ENCODE measurements at places on chromosomes 1 and 21.

DNA sequence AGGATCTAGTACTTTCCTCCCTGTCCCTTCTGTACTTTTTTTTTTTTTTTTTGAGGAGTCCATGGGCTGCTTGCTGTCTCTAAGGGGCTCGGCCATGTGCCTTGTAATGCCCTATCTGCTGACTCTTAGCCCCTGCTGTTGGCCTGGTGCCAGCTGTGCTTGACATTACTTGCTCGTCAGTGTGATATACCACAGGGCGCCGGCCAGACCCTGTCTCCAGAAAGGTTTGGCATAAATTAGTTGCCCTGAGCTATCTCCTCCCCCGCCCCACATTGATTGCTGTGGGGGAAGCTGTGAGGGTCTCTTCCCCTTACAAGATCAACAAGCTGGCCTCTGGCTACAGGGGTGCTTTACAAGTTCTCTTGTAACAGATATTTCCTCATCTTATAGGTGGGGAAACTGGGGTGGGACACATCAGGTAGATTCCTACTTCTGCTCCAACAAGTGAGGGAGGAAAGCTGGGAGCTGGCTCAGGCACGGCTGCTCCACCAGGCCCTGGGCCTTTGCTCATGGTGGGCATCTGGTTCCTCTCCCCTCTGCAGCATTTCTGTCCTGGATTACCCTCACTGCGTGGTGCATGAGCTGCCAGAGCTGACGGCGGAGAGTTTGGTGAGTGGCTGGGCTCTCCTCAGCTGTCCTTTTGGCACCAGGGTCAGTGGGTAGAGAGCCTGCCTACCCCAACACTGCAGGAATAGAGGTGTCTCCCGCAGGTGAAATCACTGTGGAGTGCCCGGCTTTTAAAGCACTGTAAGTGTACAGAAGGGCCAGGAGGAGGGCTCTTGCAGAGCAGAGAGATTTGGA is 15.6 kb downstream of the STRIP1 start:
- DNase-seq, result no peak

GRCh38 chr1:182599339-182599738 is 4.8 kb downstream of the RGS16 start:
- no peak for DNase-seq

DNA sequence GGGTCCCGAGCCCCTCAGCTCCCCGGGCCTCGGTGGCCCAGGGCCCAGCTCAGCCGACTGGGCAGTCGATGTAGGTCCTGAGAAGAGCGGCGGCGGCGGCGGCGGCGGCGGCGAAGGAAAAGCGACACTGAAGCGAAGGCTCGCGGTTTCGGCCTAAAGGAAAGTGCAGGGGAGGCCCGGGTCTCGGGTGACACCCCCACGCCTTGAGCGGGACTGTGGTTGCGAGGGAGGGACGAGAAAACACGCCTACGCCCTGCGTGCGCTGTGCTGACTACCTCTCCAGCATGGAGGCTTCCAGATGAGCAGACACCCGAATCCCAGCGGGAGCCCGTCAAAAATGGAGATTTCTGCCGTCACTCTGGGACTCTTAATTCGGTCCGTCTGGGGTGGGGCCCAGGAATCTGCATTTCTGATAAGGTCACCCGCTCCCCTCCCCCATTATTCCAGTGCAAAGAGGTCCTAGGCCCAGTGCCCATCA is 31.2 kb downstream of the DNTTIP2 start:
- DNase-seq, result no peak

- DNase-seq, result no peak
These were observed 828 bp downstream of the PNRC2 start for GRCh38 chr1:23960291-23961020.

DNA sequence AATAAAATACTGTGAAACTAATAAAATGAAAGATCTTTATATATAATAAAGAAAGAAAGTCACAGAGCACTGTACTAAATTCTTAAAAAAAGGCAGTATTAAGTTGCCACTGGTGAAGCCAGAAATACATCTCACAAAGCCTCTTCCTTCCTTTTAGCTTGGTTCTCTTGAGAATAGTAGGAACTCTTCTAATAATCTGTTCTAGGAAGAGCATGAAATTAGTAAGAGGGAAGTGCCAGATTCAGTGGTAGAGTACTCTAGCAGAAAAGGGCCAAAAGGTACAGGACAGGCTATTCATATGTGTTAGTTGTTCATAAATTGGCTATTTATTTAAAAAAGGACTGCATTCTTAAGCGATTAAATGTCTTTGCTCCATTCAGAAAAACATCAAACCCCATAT is 33.7 kb downstream of the CTTNBP2NL start:
- no peak for DNase-seq

DNA sequence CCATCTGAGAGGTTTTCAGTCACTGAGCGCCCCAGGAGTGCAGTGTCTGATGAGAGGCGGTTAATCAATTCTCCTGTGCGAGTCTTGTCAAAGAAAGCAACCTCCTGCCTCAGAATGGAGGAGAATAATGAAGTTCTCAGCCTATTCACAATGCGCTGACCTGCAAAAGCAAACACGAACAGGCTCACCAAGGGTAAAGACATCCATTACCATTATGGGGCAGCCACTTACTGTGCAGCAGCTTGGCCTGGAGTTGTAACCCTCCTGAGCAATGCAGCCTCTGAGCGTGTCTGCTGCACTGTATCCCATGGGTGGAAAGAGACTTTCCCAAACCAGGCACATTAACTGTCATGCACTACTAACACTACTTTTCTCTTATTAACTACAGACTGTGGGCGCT is 11.0 kb downstream of the ABCB10 start:
- DNase-seq, result no peak

DNA sequence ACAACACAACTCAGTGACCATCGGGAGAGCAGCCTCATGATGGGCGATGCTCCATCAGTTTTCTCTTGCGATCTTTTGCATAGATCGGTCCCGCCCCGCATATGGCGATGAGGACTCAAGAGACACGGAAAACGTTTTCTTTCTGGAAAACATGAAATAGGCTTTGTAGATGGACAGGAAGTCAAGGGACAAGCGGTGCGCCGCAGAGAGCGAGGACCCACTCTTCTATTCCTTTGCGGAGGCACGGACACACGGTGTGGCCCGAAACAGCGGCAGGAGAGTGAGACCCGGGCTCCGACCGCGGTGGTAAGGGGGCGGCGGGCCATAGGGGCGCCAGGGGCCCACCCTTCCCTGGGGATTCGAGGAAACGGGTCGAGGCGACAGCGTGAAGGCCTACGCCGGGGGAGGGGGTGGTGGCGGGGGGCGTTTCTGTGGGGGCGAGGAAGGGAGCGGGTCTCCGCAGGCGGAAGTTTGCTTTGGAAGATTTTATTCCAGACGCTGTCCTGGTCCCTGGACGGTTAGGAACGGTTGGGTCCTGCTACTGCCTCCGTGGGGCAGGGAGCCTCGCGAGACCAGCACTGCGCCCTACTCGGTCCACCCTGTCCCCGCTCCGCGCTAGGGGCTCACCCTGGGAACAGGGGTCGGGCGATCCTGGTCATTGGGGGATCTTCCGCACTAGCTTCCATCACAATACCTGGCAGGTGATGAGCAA is 796 bp upstream of the TDRKH start:
- DNase-seq, result no peak

DNA sequence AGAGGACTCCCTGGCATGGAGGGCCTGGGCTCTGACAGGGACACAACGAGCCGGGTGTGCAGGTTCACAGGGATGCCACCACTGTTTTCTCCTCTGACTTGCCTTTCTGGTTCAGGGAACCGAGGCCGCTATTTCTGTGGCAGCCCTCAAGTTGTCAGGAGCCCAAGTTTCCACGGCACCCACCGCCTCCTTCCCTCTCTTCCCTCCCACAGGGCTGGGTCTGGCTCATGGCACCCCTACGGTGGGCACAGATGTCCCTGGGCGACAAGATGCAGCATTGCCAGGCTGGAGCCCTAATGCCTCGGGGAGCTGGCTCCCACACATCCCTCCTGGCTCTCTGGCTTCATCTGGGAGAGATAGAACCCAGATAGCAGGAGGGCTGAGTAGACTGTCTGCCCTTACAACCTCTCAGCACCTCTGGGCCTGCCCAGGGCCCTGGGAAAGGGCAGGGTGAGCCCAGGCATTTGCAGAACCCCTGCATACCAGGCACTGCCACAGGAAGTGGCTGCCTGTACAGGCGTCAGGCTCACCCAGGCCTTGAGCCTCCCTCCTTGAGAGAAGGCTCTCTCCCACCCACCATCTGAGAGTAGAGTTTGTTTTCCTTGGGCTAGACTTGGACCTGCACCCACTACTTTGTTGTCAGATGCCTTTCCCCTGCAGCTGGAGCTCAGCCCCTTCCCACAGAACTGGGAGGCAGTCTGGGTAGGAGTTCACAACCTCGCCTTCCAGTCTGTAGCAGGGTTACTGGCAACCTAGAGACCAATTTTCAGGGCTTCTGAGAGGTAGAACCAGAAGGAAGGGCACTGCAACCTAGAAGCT is 20.5 kb downstream of the KCNC4 start:
- DNase-seq, result no peak

GRCh38 chr1:234942879-234943506 is 185.6 kb downstream of the TOMM20 start:
- DNase-seq, result no peak

DNA sequence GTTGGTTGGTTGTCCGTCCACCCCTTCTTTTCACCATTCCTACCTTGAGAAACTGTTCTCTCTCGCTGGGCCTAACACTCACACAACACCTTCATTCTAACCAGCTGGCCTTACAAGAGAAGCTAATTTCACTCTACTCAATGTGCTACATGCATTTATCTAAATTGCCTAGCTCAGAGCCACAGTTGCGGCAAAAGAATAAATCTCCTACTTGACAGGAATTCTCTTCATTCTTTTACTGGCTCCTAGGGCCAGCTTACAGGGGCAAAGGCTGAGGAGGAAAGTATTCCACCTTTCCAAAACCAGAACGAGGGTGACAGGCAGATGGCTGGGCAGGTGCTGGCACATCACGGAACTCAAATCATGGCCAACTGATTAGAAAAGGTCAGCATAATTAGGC is 6.5 kb downstream of the F3 start:
- DNase-seq, result no peak

GRCh38 chr21:22880573-22880972 is 1882.4 kb downstream of the NCAM2 start:
- DNase-seq, result no peak

DNA sequence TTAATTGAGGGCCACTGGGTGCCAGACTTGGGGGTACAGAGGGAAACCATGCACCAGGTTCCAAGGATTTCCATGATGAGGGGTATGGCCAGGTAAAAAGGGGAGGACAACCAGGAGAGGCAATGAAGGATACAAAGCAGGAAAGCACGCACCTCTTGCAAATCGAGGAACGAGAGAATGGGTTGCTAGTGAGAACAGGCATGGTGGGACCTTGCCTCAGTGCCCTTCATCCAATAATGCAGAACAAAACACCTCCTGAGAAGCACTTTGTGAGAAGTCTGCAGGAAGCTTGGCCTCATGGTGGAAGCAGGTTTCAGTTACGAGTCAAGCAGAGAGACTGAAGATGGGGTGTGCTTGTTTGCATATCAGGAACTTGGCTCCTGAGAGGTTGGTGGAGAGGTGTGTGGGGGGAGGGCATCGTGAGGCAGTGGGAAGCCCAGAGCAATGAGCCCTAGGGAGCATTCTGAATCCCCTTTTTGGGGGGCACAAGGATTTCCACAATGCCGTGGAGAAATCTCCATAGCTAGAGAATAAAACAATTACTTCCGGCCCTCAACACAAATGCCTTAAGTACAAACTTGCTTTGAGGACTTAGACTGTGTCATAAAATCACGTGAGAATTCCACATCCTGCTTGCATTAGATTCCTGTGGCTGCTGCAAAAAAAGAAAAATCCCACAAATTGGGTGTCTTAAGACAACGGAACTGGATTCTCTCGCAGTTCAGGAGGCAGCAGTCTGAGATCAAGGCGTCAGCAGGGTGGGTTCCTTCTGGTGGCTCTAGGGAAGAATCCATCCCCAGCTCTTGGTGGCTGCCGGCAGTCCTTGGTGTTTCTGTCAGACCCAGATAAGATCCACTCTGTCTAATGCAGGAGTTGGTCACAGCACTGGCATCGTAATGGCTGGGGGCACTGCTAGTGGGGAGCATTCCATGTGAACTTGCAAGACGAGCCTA is 54.9 kb upstream of the BACE2 start:
- peak; percentile 52 for DNase-seq

DNA sequence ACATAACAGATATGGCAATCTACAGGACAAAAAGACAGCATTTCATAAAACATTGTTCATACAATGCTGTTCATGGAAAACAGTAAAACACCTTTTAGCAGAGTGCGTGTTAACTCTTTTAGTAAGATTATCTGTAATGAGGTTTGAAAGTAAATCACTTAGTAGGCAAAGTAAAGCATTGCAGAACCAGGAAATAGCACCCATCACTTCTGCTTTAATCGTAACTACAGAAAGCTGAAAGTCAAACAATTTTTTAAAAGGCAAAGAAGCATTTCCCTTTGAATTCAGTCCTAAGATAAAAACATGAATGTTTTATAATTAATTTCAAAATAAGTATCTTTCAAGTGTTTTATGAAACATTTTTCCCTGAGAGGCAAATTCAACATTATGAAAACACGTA is 63.3 kb upstream of the RNF11 start:
- no peak for DNase-seq

DNA sequence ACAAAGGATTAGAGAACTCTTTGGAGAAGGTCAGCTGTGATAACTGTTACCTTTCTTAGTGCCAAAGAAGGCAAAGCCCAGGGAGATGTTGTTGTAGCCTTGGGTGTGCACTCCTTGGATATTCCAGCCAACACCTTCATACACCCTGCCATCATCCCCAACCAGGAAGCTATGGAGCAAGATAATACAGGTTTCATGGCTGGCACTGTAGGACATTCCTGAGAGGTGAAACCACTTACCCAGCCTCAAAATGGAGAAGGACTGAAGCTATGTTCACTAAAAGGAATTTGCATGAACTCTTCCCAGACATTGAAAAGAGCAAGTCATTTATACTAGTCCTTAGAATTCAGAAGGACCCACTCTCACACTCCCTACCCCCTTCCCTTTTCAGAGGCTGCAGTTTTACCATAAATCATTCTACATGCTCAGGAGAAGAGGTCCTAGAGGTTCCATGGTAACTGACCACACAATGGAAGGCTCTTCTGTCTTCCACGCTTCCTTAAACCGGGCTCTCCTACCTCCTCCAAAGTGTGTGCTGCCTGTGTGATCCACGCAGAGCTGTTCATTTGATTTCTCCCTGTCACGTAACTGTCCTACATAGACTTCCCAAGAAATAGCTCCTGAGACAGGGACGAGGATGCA is 5.5 kb downstream of the PGLYRP4 start:
- DNase-seq, result no peak

GRCh38 chr1:50913954-50914353 is 46.1 kb downstream of the FAF1 start:
- DNase-seq, result no peak

GRCh38 chr1:236107121-236107907 is 35.0 kb upstream of the GPR137B start:
- DNase-seq, result no peak

DNA sequence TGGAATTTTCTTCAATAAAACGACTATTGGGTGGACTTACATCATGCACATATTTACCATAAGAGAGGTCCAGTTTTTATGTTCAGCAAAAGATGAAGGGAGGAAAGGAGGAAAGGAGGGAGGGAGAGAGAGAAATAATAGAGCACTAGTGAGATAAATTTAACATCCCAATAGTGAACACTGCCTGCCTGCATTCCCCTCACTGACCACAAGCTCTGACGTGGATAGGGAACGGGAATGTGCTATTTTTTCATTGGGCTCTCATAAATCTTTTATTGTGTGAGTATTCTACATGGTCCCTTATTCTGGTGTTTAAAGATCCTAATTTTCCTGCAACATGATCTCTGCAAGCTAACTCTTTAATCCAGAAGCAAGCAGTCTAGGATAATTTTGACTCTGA is 82.1 kb downstream of the TTC3 start:
- no peak for DNase-seq

- DNase-seq, result peak; percentile 68
These were observed 147.5 kb downstream of the ZC3H11B start for GRCh38 chr1:219465212-219466093.

Data from AG09319 (cell line).